ENCODE measurements at places on chromosomes 2 and 18.

DNA sequence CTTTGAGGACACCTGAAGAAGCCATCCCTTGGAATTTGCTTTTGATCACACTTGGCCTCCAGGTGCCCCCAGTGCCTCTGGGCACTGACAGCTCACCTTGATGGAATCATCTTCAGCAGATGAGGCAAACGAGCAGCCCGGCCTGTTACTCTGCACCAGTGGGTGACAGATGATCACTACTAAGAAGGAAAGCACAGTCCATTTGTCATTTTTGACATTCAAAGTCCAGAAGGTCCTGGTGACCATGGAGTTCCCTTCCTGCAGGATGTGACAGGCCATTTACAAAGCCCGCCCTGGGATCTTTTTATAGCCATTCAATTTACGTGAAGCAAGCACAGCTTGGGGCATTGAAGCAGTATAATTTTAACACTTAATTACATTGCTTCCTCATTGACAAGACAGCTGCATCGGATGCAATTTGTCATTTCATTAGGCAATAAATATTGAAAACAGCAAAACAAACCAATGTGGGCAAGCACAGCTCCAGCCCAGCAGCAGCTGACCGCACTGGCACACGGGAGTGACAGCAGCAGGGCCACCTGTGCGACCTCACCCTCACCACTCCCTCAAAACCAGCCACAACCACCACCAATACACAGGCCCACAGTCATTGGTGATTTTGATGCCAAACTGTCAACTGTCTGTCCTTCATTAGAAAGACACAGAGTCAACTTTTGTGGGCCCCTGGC lies 76.0 kb upstream of the SLC66A3 start:
- DNase-seq, result no peak

- DNase-seq, result no peak
Observed at GRCh38 chr2:192127434-192127833, 67.3 kb downstream of the TMEFF2 start.

GRCh38 chr2:48279344-48280090 lies 250.4 kb upstream of the STON1 start:
- no peak for DNase-seq

DNA sequence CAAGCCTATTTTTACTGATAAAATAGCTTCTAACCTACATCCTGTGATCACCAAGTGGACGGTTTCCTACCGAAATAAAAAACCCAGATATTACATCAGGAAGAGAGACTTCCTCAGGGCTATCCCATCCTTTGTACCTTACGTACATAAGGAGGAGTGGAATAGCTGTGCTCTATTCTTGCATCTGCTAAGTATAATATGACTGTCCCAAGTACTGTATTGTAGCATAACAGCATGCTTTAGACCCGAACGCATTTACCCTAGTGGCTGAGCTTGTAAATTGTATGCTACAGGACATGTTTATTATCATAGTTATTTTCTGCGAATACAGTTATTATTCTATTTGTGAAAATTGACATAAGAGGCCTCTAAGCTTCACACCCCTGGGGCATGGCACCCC lies 302.4 kb downstream of the CLIP4 start:
- DNase-seq, result no peak

DNA sequence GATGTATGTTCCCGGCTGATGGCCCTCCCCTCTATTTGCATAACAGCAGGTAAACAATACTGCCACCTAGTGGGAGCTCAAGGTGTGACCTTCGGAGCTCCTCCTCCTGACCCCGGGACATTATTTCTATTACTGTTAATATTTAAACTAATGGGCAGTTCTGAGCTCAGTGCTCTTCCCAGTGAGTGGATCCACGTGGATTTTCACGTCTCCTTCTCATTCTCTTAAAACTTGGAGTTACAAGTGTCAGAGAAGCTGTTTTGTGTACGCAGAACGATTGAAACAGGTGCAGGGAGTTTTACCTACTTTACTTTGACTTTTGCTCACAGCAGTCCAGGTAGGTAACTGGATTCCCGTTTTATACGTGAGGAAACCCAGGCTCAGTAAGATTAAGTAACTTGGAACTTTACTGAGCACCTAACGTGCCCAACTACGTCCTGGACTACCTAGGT lies 127.3 kb downstream of the PRKCE start:
- DNase-seq, result peak; percentile 72

GRCh38 chr2:138275881-138276280 lies 225.7 kb upstream of the SPOPL start:
- no peak for DNase-seq

DNA sequence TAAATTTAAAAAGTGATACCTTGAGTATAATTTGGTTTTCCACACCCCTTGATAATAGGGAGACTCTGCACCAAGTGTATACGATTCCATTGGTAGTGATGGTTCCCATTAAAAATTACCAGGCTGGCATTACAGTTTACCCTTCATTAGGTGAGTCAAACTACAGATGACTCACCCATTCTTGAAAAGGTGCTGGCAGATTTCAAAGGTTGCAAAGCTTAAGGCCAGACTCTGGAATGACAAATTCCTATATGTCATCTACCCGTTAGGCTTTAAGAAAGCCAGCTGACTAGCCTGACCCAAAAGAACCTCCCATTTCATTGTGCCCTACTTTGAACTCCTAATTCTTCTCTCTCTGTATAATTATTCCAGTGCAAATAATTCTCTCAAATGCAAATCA lies 124.4 kb downstream of the LRRTM4 start:
- DNase-seq, result no peak

DNA sequence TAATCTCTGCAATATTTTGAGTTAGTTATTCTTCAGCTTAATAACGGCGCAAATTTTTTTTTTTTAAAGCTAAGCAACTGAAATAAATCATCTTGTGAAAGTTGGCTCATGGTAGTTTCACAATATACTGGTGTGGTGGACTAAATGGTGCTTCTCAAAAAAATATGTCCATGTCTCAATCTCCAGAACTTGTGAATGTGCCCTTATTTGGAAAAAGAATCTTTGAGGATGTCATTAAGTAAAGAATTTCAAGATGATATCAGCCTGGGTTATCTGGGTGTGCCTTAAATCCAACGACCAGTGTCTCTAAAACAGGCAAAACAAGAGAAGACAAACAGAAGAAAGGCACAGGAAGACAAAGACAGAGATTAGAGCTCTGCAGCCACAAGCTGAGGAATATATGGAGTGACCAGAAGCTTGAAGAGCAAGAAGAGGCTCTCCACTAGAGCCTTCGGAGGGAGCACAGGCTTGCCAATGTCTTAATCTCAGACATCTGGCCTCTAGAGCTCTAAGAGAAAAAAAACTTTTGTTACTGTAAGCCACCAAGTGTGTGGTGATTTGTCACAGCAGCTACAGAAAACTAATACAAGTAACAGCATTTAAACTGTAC lies 71.4 kb downstream of the HNMT start:
- DNase-seq, result no peak

- DNase-seq, result no peak
Observed at GRCh38 chr2:125961739-125962138, 694.2 kb upstream of the GYPC start.

- DNase-seq, result no peak
Observed at GRCh38 chr2:172535119-172535518, 20.8 kb upstream of the PDK1 start.

GRCh38 chr2:40173276-40173675 lies 278.6 kb downstream of the SLC8A1 start:
- DNase-seq, result no peak

DNA sequence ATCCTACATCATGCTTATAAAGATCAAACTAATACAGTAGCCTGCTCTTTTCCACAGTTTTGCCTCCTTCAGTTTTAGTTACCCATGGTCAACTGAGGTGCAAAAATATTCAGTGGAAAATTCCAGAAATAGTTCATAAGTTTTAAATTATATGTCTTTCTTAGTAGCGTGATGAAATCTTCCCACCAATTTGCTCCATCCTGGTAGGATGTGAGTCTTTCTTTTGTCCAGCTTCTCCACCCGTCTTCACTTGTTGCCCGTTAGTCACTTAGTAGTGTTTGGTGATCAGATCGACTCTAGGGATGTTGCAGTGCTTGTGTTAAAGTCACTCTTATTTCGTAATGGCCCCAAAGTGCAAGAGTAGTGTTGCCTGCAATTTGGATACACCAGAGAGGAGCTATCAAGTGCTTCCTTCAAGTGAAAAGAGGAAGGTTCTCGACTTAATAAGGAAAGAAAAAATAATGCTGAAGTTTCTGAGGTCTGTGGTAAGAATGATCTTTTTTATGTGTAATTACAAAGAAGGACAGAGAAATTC lies 57.0 kb downstream of the CEP192 start:
- DNase-seq, result no peak

- no peak for DNase-seq
Observed at GRCh38 chr2:142893241-142893640, 15.8 kb downstream of the KYNU start.

- no peak for DNase-seq
Observed at GRCh38 chr18:31401156-31402025, 24.8 kb downstream of the DSG4 start.

- DNase-seq, result no peak
Observed at GRCh38 chr2:64681479-64681967, 27.8 kb upstream of the SERTAD2 start.

DNA sequence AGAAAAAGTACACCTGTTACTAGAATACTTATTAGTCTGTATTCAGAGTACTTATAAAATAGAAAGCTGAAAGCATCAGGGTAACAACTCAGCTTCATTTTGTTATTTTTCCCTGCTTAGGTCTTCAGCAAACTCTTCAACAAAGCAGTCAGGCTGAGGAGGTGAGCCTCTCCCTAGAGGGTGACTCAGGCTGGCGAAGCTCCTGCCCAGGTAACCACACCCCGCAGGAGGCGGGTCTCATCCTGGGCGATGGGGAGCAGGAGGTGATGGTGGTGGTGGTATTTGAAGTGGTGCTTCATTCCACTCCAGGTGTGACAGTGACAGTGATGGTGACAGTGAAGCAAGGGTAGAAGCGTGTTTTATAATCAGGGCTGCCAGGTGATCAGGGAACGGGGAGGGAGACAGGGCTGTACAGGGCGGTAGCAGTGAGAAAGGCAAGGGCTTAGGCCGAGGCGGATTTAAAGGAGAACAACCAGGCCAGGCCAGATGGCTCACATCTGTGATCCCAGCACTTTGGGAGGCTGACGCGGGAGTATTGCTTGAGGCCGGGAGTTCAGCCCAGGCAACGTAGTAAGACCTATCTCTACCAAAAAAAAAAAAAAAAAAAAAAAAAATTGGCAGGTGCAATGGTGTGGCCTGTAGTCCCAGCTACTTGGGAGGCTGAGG lies 127.1 kb downstream of the SOCS6 start:
- no peak for DNase-seq

- no peak for DNase-seq
Observed at GRCh38 chr2:20680744-20681375, 13.9 kb downstream of the GDF7 start.

DNA sequence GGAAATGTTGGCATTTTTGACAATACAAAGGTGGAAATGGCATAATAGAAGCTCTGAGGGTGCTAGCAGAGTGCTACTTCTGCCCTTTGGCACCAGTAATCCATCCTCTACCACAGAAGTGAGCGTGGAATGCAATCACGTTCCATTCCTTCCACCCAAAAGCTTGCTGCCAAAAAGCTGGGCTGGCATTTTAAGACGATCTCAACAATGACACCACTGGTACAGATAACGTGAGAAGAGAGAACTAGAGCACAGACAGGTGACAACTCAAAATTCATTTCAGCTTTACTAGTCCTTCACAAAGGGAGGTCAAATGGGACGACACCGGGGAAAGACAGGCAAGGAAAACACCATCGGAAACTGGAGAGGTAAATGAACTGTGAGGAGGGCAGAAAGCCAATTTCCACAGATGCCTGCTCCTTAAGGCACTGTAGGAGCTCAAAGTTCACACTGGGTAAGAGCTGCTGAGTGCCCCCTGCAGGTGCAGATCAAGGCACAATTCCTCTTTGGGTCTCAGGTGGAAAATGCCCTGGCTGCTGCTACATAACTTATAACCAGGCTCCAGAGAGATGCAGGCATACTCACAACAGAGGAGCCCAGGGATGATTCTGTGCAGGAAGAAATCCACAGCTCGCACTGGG lies 50.7 kb upstream of the RNU4ATAC start:
- peak; percentile 61 for DNase-seq

DNA sequence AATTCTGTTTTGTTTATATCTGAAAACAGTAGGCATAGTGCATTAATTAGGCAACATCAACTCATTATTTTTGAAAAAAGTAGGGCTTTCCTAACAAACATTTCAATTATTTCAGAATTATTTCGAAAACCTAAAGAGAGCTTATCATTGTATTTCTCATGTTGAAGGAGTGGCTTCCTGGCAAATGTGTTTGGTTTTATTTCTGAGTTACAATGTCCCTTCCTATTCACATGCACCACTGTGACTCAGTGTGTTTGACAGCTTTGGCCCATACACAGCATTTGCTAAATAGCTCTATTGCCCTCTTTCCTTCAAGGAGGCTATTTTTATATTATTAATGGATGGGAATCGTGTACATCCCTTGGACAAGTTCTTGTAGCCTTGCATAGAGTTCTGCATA lies 205.9 kb downstream of the PTGR3 start:
- no peak for DNase-seq

GRCh38 chr2:96877042-96877451 lies 7.2 kb upstream of the SEMA4C start:
- no peak for DNase-seq

DNA sequence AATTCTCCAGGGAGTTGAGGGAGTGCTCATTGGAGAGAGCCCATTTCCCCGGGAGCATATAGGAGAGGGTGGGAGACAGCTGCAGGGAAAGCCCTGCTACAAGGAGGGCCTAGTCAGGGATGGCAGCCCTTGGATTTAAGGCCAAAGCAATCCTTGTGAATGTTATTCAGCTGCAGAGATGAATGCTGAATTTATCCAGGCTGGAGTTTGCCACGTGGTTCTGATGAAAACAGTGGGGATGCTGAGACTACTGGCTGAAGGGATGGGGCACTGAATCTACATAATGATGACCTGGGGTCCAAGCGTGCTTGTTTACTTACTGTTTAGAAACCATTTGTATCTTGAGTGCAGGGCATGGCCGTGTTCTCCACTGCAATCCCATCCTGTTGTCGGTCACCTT lies 35.6 kb upstream of the RNF149 start:
- no peak for DNase-seq

GRCh38 chr18:45900623-45901022 lies 66.5 kb downstream of the EPG5 start:
- DNase-seq, result no peak

- peak; percentile 46 for DNase-seq
Observed at GRCh38 chr2:96547203-96547641, 10.7 kb downstream of the ARID5A start.

GRCh38 chr2:118627156-118627555 lies 220.3 kb downstream of the EN1 start:
- no peak for DNase-seq

GRCh38 chr18:41761333-41762018 lies 193.6 kb upstream of the PIK3C3 start:
- DNase-seq, result no peak

DNA sequence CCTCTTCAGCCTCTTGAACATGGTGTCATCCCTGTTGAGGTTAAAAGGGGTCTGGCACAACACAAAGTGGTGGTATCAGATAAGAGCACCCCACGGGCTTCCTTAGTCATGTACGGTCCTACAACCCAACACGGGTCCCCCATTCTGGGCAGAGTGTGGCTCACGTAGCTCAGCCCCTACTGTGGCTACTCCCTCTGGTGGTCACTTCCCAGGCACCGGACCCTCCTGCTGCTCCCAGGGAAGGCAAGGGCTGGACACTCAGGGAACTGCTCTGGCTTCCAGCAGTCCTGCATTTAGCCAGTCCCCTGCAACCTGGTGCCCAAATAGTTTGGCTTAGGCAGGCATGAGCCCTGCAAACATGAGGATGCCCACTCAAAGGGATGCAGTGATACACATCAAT lies 58.6 kb downstream of the GALNT14 start:
- peak; percentile 77 for DNase-seq

GRCh38 chr18:12766986-12767433 lies 64.2 kb downstream of the PSMG2 start:
- peak; percentile 82 for DNase-seq

All from WTC11 (cell line).